Stimulated activated CD4-positive, alpha-beta T cell treated with anti-CD3 and anti-CD28 coated beads, Interleukin-15, amount 100 ng/mL, for 1 hour (primary cell): ENCODE measurements at places on chromosomes 4 and X.

DNA sequence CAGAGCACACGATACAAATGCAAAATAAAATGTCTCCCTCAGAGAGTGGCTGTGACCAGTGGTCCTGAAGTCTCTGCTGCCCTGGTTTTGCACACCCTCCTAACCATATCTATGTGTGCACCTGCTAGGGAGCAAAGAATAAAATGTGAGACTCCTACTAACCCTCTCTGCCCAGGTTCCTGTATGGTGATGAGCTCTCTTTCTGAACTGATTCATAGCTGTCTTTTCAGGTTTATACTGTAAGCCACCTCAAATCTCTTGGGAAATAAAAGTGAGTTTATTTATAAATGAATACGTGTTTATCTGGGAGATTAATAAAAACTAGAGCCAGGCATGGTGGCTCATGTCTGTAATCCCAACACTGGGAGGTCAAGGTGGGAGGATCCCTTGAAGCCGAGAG lies 126.0 kb upstream of the RBPJ start:
- DNase-seq = no peak

GRCh38 chrX:38732866-38733265 lies 68.4 kb upstream of the MID1IP1 start:
- DNase-seq = no peak

DNA sequence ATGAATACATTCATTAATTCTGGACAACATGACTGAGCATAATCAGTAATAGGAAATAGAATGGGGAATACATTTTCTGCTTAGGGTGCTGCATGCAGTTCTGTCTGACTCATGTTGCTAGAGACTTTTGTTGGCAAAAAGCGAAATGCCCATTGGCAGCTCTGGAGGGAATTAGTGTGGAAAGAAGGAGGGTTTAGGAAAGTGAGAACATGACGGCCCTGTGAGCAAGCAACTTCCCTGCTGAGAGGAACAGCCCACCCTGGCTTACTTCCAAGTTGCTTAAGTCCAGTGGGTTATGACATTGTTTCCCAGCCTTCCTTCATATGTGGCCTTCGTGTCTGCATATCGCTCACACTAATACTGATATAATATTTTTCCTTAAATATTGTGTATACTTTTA lies 13.8 kb downstream of the MAD2L1 start:
- DNase-seq = no peak

- no peak for DNase-seq
Measured at GRCh38 chr4:156422576-156422975, 468.9 kb upstream of the CTSO start.

DNA sequence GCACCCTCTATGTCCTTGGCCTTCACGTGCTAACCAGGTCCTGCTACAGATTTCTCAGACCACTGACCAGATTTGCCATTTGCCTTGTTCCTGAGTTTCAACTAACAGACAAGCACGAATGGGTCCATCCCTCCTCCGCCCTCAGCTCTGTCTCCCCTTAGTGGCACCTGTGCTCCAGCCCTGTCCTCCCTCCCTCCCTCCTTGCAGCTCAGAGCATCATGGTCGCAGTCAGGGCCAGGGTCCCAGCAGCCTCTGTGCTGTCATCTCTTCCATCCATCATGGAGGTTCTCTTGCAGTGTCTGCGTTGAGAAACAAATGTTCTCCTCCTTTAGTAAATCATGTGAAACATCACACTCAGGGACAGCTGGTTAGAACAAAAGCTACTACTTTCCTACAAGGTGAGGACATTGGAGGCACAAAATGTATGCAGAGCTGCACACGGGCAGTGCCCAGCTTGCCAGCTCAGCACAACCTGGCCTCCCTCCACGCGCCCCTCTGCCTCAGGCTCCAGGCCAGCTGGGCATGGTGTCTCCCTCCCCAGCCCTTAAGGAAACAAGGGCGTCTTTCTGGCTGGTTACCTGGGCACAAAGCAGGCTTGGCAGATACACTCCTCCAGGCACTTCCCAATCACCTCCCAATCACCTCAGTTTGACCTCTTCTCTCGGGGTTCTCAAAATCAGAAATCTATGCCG lies 79.5 kb upstream of the ATP6AP2 start:
- DNase-seq = no peak
